ENCODE measurements at places on chromosomes 1 and 21.

DNA sequence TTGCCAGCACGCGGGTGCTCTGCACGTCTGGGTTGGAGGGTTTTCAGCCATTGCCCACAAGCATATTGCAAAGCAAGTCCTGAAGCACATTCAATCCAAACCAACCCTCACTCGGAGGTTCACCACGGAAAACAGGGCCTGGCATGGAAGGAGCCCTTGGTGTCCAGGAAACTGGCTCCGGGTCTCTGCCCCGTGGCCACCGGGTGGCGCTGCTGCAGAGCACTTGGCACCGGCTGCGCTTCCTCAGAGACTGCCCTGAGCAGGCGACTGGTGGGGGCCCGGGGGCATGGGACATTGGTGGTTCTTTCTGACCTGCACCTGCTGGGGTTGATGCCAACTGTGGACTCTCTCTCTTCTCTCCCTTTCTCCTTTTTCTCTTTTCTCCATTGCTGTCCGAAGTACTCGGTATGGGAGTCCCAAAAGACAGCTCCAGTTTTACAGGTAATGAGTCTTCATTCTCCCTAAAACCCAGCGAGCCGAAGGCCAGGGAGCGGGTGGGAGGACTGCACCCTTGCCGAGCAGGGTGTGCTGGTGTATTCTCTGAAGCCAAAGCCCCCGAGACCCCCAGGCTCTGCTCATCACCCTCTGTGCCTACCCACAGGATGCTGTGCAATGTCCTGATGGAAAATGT is 4.1 kb upstream of the KCNAB2 start:
- peak; percentile 38 for DNase-seq

- no peak for DNase-seq
Measured at GRCh38 chr1:9401080-9401453, 108.4 kb downstream of the SPSB1 start.

DNA sequence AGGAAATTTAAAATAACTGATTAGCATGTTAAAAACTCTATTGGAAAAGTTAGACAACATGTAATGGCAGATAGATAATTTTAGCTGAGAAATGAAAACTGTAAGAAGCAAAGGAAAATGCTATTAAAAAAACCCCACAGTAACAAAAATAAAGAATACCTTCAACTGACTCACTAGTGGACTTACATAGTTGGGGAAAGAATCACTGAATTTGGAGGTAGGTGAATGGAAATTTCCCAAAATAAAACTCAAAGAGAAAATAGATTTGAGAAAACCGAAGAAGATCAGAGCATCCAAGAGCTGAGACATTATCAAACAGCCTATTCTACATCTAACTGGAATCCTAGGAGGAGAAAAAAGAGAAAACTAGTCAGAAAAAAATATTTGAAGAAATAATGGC is 34.7 kb downstream of the PDE4B start:
- DNase-seq = peak; percentile 41

DNA sequence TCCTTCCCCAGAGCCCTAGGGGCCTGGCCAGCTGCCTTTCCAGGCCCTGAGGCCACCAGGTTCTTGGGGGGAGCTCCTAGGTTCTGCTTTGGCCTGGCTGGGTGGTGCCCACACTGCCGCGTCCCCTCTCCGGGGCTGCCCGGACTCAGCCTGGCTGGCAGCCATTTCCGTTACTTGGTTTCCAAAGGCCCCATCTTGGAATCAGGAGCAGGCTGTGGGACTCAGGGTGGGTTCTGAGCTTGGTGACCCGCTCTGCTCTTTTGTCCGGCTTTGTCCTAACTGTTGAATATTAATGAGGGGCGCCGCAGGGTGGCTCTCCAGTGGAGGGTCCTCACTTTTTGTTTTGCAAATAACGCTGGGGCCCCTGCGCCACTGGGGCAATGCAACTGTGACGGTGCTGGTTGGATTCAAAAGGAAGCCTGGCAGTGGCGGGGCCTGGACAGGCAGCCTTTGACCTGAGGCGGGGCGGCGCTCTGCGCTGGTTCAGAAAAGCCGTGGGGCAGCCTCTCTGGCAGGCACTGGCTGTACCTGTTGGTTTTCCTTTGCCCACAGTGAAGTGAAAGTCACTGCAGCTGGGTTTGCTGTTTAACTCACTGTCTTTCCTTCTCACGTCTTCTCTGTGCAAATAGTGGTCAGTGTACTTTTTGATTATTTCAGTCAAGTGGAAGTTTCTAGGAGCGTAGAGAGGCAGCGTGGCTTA is 20.2 kb downstream of the SKI start:
- no peak for DNase-seq

DNA sequence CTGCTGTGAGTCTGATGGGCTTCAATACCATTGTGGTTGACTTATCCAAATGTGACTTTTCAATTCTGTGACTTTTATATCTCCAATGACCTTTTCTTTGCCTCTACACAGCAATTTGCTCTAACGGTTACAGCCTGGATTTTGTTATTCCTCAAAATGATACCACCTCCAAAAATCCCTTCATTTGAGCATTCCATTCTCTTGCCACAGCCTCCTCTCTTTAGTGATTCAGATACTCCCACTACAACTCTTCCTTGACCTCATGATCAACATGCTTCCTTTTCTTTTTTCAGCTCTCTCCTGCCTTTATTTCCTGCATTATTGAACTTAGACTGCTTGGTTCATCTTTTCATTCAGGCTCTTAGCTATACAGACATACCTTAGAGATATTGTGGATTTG is 16.6 kb upstream of the IL19 start:
- DNase-seq = peak; percentile 32

DNA sequence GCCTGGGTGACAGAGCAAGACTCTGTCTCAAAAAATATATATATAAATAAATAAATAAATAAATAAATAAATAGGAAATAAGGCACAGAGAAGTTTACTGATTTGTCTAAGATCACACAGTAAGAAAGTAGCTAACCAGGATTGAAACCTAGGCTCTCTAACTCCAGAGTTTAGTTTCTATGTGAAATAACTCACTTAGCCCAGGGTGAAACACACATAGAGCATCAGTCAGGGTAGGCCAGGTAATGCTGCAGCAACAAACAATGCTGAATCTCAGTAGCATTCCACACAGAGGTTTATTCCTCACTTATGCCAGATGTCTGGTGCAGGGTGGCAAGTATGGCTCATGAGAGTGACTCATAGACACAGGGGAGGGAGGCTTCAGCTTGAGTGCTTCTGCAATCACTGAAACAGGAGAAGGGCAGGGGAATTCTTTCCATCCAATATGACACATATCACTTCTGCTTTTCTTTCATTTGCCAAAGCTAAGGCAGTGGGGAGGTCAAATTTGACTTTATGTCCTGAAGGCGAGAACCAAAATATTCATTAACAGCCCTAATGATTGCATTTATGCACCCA is 37.1 kb upstream of the KANK4 start:
- peak; percentile 73 for DNase-seq

DNA sequence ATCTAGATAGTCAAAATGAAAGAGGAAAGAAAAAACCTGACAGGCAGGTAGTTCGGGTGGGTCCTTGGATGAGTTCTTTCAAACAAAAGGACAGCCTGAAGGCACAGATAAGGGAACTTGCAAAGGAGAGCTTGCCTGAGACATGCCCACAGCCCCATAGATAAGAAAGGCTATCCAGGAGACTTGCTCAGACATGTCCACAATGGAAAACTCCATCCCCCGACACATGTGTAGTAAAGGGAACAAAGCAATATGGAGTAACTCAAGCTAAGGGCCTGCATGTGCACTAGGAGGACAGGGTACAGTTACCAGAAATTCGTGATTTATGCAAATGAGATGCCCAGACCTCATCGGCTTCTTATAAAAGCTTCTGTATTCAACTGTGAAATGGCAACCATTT is 281.5 kb downstream of the NEGR1 start:
- no peak for DNase-seq
